ENCODE measurements at places on chromosomes 12 and 14. TPM values are rescaled to one million over a fixed set of nuclear protein-coding genes. Genes with fewer than 3 reads are reported as not detected.

GRCh38 chr12:69688471-69689427 is 10.4 kb downstream of the BEST3 start:
- DNase-seq, result peak; percentile 69

The RPGRIP1 gene
- polyA plus RNA-seq, result 0.49 TPM

DNA sequence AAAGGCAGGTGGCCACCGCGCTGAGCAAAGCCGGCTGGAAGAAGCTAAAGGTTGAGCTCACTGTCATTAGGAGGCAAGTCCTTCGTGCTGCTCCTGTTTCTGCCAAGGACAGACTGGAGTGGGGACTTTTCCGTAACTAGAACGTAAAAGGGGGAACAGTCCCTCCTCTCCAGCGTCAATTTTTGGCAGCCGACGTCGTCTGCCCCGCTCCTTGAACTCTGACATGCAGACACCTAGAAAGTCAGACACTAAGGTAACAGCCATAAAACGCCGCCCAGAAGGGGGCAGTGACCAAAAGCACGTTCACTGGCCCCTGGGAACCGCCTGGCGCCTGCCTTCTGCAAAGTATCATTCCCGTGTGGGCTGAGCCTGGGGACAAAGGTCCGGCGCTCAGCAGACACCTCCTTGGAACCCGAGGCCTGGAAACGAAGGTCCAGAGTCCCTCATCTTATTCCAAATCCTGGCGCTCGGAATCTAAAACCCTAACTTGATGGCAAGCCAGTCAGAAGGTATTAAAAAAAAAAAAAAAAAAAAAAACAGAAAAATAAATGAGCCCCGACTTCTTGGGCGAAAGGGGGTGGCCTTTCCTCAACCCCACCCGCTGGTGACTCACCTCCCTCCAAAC is 1.1 kb upstream of the LRP1 start:
- DNase-seq, result peak; percentile 88

The GUCY2C gene
- 126 TPM for polyA plus RNA-seq

- no peak for DNase-seq
Observed at GRCh38 chr12:120470150-120470784, 719 bp upstream of the SRSF9 start.

DNA sequence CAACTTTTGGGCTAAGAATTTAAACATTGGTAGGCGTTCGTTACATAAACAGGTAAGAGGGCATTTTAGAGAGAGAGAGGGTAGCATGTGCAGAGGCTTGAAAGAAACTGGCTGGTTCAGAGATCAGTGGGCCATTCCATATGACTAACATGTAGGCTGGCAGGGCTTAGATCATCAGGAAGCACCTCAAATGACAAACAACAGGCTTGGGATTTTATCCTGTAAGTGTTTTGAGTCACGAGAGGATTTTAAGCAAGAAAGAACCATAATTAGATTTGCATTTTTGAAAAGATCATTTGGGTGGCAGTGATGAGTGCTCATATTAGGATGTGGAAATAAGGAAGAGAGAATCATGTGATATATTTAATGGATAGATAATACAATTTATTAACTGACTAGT is 8.7 kb upstream of the PLEKHA5 start:
- no peak for DNase-seq

GRCh38 chr12:89228491-89228890 is 123.8 kb downstream of the DUSP6 start:
- no peak for DNase-seq

DNA sequence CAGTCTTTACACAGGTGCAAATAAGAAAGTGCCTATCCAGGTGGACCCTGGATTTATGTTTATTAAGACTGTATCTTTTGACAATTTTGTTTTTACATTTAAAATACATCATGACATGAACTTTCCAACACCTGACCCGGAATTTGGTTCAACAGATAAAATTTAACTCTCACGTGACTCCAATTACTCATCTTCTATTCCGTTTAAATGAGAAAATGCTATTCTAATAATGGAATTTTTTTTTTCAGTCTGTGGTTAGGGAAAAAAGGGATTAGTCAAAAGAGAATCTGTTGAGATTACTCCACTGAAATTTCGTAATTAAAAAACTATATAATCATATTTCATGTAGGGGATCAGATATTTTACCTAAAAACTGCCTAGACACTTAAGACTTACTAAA is 11.1 kb downstream of the VPS37B start:
- no peak for DNase-seq

DNA sequence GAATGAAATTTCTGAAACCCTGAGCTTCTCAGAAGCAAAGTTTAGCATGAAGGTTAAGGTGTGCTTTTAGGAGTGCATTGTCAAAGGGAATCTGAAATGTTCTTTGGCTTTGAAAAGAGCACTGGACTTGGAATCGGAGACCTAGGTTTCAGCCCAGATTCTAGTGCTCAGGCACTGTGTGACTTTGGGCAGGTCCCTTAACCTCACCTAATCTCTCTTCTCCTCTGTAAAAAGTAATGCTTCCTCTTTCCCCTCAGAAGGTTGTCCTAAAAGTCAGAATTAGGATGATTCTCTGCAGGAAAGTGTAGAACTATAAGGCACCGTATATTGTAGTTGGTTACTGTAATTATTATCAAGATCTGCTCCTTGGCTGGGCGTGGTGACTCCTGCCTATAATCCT is 38.0 kb upstream of the ELK3 start:
- DNase-seq, result no peak

The DPPA3 gene
- polyA plus RNA-seq, result not detected

The RNU4-1 gene
- polyA plus RNA-seq, result not detected

DNA sequence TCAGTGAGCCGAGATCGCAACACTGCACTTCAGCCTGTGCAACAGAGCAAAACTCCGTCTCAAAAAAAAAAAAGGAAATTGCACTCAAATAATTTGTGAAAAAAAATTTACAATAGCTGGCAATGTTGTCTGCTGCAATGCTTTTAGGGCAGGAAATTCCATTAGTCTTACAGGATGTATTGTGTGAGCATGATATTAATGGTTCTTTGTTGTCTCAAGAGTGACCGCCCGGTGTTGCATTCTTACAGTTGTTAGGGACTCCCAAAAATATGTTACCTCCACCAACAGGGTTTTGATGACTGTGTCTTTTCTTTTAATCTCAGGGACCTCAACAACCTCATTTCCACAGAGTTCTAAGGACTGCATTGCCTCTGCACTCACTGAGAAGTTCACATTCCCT is 44.8 kb downstream of the PZP start:
- DNase-seq, result no peak

DNA sequence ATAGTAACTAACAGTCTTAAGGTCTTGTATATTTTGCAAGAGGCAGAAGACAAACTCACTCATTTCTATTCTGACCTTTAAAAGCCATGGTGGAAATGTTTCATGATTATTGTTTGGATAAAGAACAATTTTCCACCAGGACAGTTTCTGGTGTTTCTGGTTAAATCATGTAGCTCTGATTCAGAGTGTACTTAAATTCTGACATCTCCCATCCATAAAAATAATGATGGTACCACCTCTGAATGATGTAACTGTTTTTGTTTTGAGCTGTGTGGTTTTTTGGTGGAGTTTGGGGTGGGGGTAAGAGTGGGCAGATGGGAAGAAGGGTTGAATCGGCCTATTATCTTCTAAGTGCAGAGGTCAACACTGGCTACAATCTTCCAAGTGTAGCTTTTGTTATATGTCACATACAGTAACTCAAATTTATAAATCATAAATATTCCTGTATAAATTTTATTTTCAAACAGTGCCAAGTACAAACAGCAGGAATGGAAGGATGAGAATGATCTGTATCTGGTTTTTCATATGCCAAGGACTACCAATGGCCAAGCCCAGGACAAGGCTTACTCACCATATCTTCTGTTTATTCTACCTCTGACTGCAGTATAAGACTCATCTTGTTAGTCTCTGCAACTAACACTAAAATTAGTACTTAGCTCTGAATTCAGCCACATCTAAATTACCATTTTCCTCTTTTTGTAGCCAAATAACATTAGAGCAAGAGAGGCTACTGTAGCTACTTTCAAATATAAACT is 108.7 kb downstream of the BCAT1 start:
- DNase-seq, result no peak

The VRTN gene
- 0.69 TPM for polyA plus RNA-seq

- DNase-seq, result no peak
Observed at GRCh38 chr12:26017484-26018211, 59.2 kb downstream of the RASSF8 start.

GRCh38 chr12:69779928-69780327 is 41.3 kb downstream of the RAB3IP start:
- DNase-seq, result no peak

The GYS2 gene
- 0.03 TPM for polyA plus RNA-seq

GRCh38 chr14:80215081-80215480 is 3.8 kb upstream of the DIO2 start:
- no peak for DNase-seq

The SPATA7 gene
- polyA plus RNA-seq, result 18.0 TPM

- DNase-seq, result peak; percentile 70
Observed at GRCh38 chr12:56261503-56262232, 3.5 kb upstream of the ANKRD52 start.

DNA sequence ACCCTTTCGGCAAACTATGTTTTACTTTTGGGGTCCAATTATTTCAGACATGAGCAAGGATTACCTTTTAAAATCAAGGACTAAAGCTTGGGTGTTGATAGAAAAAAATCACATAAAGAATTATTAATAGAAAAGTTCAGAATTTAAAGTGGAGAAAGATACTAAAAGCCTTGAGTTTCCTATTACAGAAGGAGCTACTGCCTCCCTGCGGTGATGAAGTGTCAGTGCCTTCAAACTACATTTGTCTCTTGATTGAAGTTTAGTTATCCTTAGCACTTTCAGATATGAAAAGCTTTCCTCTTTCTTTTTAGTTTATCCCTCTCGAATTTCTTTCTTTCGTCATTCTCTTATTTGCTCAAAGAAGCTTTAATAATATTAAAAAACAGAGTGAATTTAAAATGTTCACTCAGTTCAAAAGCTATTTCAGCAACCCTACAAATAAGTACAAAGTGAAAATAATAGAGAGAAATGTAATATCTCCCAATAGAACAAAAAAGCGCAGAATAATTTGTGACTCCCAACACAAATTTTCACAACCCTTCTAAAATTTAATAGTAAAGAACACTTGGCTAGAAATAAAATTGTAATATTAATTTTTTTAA is 87.6 kb downstream of the SEC23A start:
- DNase-seq, result no peak

The KLHL42 gene
- polyA plus RNA-seq, result 27.7 TPM

The SYNE3 gene
- 1.2 TPM for polyA plus RNA-seq

DNA sequence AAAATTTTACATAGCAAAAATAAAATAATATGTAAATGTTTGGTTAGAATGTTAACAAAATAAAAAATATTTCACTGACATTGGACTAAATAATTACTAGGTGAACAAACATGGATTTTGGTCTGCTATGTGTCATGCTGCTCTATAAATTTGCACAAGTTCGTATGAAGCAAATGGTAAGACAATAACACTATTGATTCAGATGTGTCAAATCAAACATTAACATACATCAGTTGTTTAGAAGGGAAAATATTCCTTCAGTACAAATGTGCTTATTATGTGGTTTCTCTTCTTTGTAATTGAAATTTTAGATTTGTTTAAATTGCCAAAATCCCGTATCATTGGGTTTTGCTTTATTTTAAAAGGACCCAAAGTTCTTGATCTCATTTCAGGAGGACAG is 46.9 kb downstream of the PAWR start:
- no peak for DNase-seq

- no peak for DNase-seq
Observed at GRCh38 chr12:131818821-131819585, 9.2 kb upstream of the MMP17 start.

Data from large intestine (tissue), 12 donors.